ENCODE measurements at places on chromosomes 11 and 22.
A peak's percentile ranks its signal among the peaks of the same experiment; 100 is the strongest.

- DNase-seq: no peak
Measured at GRCh38 chr11:494761-495536, 12.1 kb downstream of the RNH1 start.

GRCh38 chr22:40597526-40598430, 38.7 kb downstream of the MRTFA start:
- no peak for DNase-seq

GRCh38 chr22:49724030-49724892, 103.4 kb downstream of the BRD1 start:
- no peak for DNase-seq

GRCh38 chr11:58575377-58576020, at the start of gene LPXN:
LPXN (minus strand) TSS chr11:58575856; CDS start chr11:58575772, 84 bp downstream.
- no peak for DNase-seq

DNA sequence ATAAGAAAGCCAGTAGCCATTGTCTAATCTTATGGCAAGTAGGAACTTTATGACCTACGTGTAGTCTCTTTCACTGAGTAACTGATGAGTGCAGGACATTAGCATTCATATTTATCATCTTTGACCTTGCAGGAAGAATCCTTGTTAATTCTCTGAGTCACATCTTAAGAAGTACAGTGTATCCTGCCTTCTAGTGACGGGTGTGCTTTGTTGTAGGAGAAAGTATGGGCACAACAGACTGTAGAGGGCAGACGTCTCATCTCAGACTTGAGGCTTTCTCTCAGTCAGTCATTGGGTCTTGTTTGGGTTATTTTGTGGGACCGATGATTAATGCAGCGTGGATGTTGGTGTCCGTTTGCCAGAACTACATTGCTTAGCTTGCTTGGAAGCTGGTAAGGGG, 6.8 kb downstream of the RNF214 start:
- peak; percentile 24 for DNase-seq

DNA sequence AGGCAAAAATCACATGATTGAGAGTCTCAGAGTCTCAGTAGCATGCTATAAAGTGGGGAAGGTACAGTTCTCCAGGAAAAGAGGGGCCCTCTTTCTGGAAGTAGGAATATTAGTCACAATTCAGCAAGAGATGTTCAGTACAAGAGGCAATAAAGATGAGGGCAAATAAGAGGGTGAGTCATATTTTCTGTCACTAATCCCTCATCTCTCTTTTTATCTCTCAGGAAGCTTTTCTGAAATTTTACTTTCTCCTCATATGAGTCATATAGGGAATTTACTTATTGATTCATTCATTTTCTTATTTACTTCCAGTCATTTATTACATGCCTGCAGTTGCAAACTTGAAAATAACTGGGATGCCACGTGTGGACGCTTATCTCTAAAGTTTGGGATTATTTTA, 3.4 kb upstream of the NXPE1 start:
- no peak for DNase-seq

- no peak for DNase-seq
Measured at GRCh38 chr11:123547180-123547579, 107.2 kb downstream of the SCN3B start.

DNA sequence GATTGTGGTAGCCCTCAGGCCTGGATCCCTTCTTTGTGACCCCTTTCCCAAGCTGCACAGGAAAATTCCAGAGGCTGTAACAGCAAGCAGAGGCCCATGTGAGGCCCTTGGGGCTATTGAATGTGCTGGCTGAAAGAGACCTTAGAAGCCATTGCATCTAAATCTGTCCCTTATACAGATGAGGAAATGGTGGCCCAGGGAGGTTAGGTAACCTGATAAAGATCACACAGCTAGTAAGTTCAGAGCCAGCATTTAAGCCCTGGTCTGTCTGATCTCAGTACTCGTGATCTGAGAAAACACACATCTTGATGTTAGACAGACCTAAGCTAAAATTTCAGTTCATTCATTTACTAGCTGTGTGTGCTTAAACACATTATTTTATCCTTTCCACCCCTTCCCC, 115.9 kb upstream of the TBCEL start:
- DNase-seq: no peak

DNA sequence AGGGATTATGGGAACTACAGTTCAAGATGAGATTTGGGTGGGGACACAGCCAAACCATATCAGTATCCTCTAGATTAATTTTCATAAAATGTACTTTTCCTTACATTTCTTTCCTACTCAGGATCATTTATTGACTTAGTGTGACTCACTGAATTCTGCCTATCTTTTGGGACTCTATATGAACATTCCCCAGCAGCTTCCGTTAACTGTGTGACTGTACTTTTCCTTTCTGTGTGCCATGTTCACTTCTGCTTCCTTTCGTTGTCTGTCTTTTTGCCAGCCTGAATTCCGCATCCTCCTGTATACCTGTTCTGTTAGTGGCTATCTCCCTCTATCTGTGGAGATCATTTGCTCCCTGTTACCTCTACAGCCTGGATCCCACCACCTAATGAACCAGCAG, 48.8 kb downstream of the SPECC1L start:
- no peak for DNase-seq

DNA sequence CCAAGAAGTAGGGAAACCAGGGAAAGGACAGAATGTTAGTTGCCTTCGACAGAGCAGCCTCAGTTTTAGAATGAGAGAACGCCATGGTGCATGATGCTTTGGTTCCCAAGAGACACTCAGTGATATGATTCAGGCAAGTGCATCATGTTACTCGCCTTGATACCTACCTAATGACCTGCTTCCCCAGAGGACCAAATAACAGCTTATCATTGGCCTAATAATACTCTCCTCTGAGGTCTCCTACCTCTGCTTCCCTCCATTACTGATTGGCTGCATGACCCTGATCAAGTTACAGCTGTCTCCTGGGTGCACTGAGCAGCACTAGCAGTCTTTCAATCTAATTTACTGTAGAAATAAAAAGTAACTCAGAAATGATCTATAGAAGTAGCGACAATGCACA, 979.7 kb upstream of the FAT3 start:
- no peak for DNase-seq

DNA sequence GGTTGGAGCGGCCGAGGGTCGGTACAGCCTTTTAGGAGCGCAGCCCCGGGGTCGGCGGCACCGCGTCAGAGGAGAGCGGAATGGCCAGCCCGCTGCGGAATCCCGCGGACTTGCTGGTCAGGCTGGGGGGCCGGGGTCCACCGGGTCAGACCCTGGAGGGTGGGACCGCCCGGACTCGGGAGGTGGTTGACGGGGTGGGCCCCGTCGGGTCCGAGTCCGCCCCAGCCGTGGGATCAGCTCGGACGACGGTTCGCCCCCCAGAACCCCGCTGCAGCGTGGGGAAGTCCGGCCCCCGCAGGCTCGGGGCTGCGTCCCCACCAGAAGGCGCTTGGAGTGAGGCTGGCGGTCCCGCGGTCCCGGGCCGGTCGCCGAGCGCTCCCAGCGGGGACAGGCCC, 301 bp upstream of the ADM2 start:
- no peak for DNase-seq

DNA sequence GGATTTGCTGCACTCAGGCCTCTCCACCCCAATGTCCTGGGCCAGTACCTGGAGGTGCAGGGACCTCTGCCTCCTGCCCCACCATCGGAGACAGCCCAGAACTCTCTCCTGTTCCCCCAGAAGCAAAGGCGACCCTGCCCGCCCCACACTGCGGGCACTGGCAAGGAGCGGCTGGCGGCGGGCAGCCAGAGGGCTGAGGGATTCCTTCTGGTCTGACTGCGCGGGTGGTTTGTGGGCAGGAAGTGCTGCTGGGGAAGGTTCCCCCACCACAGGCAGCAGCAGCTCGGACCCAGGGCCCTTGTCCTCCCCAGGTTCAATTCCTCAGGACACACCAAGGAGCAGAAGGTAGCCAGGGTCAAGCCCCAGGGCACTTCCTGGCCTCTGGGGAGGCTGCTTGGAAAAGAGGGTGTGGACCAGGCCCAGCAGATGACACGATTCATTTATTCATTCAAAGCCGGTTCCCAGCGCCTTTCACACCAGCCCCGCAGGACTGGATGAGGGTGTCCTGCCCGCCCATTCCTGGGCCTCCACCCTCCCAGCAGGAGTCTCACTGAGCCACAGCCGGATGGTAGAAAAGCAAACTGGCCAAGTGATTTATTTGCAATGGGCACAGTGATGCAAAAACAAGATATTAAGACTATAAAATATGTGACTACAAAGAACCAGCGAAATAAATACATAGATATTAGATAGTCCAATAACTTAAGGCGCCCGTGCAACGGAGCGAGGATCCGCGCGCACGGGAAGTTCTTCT, 1.2 kb downstream of the PHLDA2 start:
- no peak for DNase-seq

- DNase-seq: no peak
Measured at GRCh38 chr22:42611051-42611450, 3.6 kb downstream of the POLDIP3 start.

DNA sequence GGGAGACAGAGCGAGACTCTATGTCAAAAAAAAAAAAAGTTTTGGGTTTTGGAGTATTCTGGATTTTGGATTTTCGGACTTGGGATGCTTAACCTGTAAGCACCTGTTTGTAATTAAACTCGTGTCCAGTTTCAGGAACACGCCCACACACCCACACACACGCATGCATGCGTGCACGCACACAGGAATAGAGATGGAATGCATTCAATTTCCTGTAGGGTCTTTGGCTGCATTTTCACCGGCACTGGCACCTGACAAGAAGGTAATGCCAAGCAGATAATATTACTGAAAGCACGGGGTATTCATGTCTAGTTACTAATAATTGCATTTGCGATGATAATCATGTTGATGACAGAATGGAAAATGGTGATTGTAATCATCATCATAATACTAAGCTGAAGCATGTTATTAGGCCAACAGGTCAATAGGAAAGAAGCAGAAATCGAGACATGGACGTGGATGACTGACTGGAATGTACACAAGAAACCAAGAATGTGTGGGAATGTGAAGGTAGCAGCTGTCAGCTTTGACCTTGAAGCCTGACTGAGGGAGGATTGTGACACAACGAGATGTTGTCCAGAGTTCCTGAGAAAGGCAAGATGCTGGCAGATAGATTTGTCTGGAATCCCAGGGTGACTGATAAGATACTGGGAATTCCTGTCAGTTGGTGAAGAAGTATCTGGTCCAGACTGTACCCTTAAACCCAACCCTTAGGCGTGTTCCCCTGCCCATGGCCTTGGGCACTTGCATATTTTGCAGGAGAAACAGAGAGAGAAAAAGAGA, 108.6 kb downstream of the SYN3 start:
- no peak for DNase-seq

DNA sequence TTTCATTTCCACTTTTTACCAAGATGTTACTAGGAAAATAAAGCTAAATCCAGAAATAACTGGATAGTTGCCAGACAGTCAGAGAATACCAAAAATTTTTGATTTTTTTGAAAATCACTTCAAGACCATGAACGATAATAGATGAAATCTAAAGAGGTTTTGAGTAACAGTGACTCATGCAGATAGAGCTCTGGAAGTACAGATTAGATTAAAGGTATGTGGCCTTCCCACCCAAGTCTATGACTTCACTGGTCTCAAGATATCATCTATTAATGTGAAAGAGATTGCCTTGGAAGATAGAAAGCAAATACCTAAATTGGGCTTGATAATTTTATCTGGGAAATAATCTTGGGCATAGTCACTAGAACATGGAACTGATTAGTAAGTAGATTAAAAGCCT, 415.9 kb downstream of the METTL15 start:
- DNase-seq: no peak

GRCh38 chr11:103947546-103947919, 88.9 kb upstream of the DDI1 start:
- no peak for DNase-seq

- no peak for DNase-seq
Measured at GRCh38 chr11:73705053-73705452, 55.8 kb downstream of the RAB6A start.

DNA sequence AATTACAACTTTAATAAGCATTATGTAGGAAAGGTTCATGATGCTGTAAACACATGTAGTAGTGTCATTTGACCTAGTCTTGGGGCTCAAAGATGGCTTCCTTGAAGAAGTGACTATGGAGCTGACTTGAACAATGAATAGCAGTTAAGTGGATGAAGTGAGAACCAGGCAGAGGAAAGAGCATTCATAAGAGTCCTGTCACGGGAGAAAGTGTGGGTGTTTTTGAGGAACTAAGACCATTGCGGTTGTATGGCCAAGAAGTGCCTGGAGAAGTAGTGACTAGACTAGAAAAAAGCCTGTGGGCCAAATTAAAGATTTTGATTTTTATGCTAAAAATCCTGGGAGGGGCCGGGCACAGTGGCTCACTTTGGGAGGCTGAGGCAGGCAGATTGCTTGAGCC, 7.2 kb upstream of the IL18BP start:
- no peak for DNase-seq

DNA sequence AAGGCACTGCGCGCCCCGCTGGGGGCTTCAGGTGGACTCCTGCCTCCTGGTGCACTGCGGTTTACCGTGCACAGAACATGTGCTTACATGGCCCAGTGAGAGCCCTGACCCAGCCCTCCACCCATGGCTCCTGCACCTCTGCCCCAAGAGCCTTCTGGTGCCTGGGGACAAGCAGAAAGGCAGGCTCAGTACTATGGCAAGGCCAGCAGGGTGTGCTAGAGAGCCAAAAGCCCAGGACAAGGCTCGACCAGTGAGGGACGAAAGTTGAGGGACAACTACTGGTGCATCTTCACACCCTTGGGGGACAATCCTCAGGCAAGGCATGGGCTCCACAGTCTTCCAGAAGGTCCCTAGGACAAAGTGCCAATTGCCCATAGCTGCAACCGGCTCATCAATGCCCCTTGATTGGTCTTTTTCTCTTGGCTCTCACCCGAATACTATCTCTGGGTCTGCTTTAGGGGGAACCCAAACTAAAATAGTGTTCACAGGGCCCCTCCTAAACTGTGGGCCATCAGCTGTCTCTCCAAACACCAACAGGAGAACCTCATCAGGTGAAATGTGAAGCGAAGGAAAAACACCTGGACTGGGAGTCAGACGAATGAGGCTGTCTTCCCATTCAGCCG, 13.5 kb downstream of the PGA5 start:
- no peak for DNase-seq

- no peak for DNase-seq
Measured at GRCh38 chr22:47587861-47588577, 825.6 kb downstream of the TBC1D22A start.
